ENCODE measurements at places on chromosomes 1 and 21.

DNA sequence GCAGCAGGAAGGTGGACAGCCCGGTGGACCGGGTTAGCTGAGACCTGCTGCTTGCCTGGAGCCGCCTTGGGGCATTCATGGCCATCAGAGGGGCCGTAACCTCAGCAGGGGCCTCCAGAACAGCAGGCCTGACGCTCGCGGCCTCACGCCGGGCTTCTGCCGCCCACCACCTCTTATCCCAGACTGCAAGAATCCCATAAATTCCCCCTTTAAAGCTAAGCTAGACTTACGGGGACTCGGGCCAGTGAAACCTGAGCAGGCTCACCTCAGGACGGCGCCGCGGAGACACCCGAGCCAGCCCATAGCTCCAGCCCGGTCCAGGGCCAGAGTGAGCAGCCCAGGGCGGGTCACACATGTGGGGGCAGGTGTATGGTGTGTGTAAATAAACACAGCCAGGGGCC lies 132.3 kb downstream of the GLIS1 start:
- H3K4me3 ChIP-seq: no peak overlapping the region
- no peak overlapping the region for H3K27ac ChIP-seq
- no peak for DNase-seq

- H3K4me1 ChIP-seq: no peaks in the 10 kb centered on the region
- H3K4me3 ChIP-seq: no peak overlapping the region
- H3K27me3 ChIP-seq: no peaks in the 10 kb centered on the region
- no peak for DNase-seq
Measured at GRCh38 chr1:10132852-10133251, 77.5 kb upstream of the KIF1B start.

GRCh38 chr1:210467440-210468043 lies 138.8 kb downstream of the HHAT start:
- H3K4me1 ChIP-seq: no peaks in the 10 kb centered on the region
- no peak overlapping the region for H3K27ac ChIP-seq
- no peaks in the 10 kb centered on the region for H3K27me3 ChIP-seq
- DNase-seq: no peak
- no peaks in the 10 kb centered on the region for H3K36me3 ChIP-seq

- peak overlapping the region; percentile 83 for H3K27ac ChIP-seq
- no peak for DNase-seq
- H3K4me1 ChIP-seq: peaks cover 29% of the 10 kb centered on the region
- no peaks in the 10 kb centered on the region for H3K27me3 ChIP-seq
- no peaks in the 10 kb centered on the region for H3K36me3 ChIP-seq
Measured at GRCh38 chr1:151944126-151944856, 35.0 kb upstream of the THEM4 start.

GRCh38 chr1:29388170-29388569 lies 151.8 kb downstream of the PTPRU start:
- no peak overlapping the region for H3K4me3 ChIP-seq
- H3K27me3 ChIP-seq: no peaks in the 10 kb centered on the region
- DNase-seq: no peak
- H3K4me1 ChIP-seq: no peaks in the 10 kb centered on the region

DNA sequence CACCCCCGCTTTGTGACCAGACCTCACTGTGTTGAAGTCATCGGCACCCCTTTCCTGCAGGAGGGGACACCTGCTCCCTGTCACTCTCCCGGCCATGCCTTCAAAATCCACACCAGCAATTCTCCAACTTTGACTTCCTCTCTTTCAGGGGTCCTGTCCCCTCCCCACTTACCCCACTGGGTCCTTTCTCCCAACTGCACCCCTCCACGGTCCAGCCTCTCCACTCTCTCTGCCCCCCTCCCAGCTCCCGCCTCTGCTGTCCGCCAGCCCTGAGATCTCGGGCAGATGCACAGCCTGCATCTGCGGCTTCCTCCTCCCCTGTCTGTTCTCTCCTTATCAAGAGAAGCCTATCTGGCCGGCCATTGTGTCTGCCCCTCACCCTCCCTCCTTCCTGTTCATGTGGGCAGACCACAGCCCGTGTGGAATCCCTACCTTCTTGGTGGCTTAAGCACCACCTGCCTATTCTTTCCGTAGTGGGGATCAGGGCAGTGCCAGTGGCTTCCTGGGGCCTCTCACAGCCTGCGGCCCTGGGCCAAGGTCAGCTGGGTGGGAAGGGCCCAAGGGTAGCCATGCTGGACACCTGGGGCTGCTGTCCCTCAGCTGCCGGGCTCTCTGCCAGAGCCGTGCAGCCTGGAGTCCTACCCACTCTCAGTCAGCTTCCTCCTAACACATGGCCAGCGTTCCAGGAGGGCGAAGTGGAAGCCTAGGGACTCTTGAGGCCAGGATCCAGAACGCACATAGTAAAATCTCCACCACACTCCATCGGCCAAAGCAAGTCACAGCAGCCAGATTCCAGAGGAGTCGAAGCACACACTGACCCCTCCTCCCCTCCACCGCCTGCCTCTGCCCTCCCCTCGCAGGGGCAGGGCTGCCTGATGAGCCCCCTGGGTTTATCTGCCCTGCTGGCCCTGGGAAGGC lies 5.1 kb upstream of the HES4 start:
- no peak overlapping the region for H3K4me3 ChIP-seq
- peak overlapping the region; percentile 52 for H3K27ac ChIP-seq
- peaks cover 12% of the 10 kb centered on the region for H3K27me3 ChIP-seq
- DNase-seq: peak; percentile 70
- H3K4me1 ChIP-seq: peaks cover 39% of the 10 kb centered on the region
